ENCODE measurements at places on chromosomes 12 and 14.

DNA sequence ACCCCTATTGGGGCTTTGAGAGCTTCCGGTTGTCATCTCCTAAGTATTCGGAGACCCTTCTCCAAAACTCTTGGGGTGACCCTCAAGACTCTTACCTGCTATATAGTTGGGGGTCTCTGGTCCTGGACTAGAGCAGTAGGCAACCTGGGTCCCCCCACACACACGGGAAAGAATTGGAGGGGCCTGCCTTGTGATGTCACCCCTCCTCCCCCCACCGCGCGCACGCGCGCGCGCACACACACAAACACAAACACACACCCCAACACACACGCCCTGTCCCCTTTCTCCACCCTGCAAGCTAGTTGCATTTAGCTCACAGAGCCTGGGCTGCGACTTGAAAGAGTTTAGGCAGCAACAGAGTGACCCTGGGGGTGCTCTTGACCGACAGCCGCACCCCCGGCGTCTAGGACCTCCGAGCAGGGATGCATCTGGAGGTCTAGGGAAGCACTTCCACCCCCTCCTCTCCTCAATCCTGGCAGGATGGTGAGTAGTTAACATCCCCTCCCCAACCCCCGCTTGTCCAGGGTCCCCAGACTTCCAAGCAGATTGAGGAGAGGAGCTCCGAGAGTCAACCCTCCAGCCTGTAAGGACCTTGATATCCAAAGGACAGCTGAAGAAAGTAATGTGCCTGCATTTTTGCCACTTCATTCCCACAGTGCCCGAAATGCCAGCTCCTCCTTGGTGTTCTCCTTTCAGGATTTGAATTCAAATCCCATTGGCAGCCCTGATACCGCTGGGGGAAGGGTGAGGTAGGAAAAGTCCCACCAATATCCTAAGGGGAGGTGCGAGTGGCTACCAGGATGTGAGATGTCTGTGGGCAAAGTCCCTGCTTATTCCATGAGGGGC lies 1.4 kb upstream of the DNAJC14 start:
- peak; percentile 10 for ATAC-seq

GRCh38 chr14:77097006-77097699 lies 905 bp upstream of the CIPC start:
- ATAC-seq: no peak

GRCh38 chr12:90977224-90977623 lies 22.2 kb upstream of the CCER1 start:
- ATAC-seq: no peak

GRCh38 chr12:3600039-3600720 lies 109.2 kb downstream of the PRMT8 start:
- ATAC-seq: no peak

- peak; percentile 93 for ATAC-seq
Observed at GRCh38 chr14:61462566-61463193, 141.3 kb downstream of the PRKCH start.

GRCh38 chr12:29769162-29769858 lies 14.4 kb downstream of the TMTC1 start:
- no peak for ATAC-seq

DNA sequence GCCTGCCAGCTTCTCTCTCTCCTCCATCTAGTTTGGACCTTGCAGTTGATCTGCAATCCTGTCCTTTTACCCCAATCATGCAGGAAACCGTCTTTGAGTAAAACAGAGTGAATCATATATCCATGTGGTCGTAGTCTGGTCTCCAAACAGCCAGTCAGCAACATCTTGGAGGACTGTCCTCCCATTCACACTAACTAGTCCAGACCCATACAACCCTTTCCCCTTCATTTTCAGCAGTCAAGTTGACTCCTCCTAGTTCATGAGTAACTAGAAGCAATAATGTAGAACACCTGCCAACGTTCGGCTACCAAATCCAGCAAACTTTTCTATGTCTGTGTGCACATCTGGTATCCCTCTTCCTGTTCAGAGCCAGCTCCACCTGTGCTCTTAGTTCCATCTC lies 10.8 kb upstream of the BIN2 start:
- no peak for ATAC-seq

- ATAC-seq: no peak
Observed at GRCh38 chr12:39886106-39886505, 219.8 kb downstream of the SLC2A13 start.

- ATAC-seq: no peak
Observed at GRCh38 chr12:46554460-46554859, 181.9 kb upstream of the SLC38A2 start.

DNA sequence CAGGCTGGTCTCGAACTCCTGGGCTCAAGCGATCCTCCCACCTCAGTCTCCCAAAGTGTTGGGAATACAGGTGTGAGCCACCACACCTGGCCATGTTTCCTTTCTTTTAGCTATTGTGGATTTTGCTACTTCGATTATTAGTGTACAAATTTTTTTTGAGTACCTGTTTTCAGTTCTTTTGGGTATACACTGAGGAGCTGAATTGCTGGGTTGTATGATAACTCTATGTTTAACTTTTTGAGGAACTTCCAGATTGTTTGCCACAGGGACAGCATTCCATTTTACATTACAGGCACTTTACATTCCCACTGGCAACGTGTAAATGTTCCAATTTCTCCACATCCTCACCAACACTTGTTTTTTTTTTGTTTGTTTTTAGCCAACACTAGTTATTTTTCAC lies 198.1 kb upstream of the TBX3 start:
- no peak for ATAC-seq

All from SK-N-SH treated with all-trans-retinoic acid at 6 μM for 48 hours (cell line).